Mesothelial cell of epicardium (in vitro differentiated cells): ENCODE measurements at places on chromosomes 1 and 21. TPM values are rescaled to one million over a fixed set of nuclear protein-coding genes. Genes with fewer than 3 reads are reported as not detected.

Gene SHISAL2A
- total RNA-seq, result 0.99 to 1.4 TPM (median 1.4 TPM) in 3 replicates

Gene CBS
- 30.2 to 32.1 TPM (median 31.4 TPM) in 3 replicates for total RNA-seq

Gene DYNLT4
- 0.31 to 0.72 TPM (median 0.47 TPM) in 3 replicates for total RNA-seq

Gene KCNA3
- total RNA-seq, result 0.29 to 0.45 TPM (median 0.34 TPM) in 3 replicates

Gene HDAC1
- 122 to 131 TPM (median 127 TPM) in 3 replicates for total RNA-seq

Gene CLCA1
- not detected in 3 replicates for total RNA-seq

Gene PLD5
- 2.6 to 4.3 TPM (median 2.7 TPM) in 3 replicates for total RNA-seq

Gene ATP6V1G3
- not detected in 3 replicates for total RNA-seq

Gene PROX1
- 0.58 to 1.4 TPM (median 1.4 TPM) in 3 replicates for total RNA-seq

Gene ADAM30
- total RNA-seq, result 0.07 TPM in 1 of 3 replicates, not detected in the others

Gene KIF26B
- 63.3 to 69.7 TPM (median 64.9 TPM) in 3 replicates for total RNA-seq

Gene OR2L2
- 0.22 to 0.31 TPM (median 0.23 TPM) in 3 replicates for total RNA-seq

Gene SLC30A2
- total RNA-seq, result 9.2 to 10.7 TPM (median 10.3 TPM) in 3 replicates

Gene TNFRSF9
- total RNA-seq, result 2.0 to 2.3 TPM (median 2.2 TPM) in 3 replicates

Gene RPRD2
- total RNA-seq, result 38.5 to 40.5 TPM (median 39.9 TPM) in 3 replicates

Gene FHL3
- total RNA-seq, result 46.1 to 50.6 TPM (median 46.2 TPM) in 3 replicates

Gene KCNN3
- total RNA-seq, result 1.2 to 1.5 TPM (median 1.3 TPM) in 3 replicates

Gene SHE
- total RNA-seq, result 0.29 to 0.54 TPM (median 0.47 TPM) in 3 replicates

Gene TRAPPC10
- 28.4 to 34.5 TPM (median 32.1 TPM) in 3 replicates for total RNA-seq

Gene C1QC
- total RNA-seq, result not detected in 3 replicates

Gene RRP15
- 27.2 to 27.6 TPM (median 27.5 TPM) in 3 replicates for total RNA-seq

Gene PADI4
- total RNA-seq, result not detected in 3 replicates

Gene ATP1A4
- total RNA-seq, result 0.29 to 0.38 TPM (median 0.33 TPM) in 3 replicates

Gene ZNF593OS
- total RNA-seq, result not detected in 3 replicates

Gene OR2T35
- not detected in 3 replicates for total RNA-seq

Gene CD34
- total RNA-seq, result 1.2 to 1.6 TPM (median 1.2 TPM) in 3 replicates

Gene SLAMF8
- total RNA-seq, result not detected in 3 replicates

Gene ELF3
- total RNA-seq, result 111 to 112 TPM (median 112 TPM) in 3 replicates

Gene TMEM125
- 7.6 to 9.2 TPM (median 7.7 TPM) in 3 replicates for total RNA-seq

Gene NUDT4B
- 0.34 to 0.44 TPM in 2 of 3 replicates, not detected in the other for total RNA-seq

Gene EXO1
- total RNA-seq, result 8.3 to 9.4 TPM (median 8.4 TPM) in 3 replicates

Gene ZNF648
- total RNA-seq, result 0.09 to 0.23 TPM (median 0.18 TPM) in 3 replicates

Gene TBX15
- total RNA-seq, result 0.09 TPM in 1 of 3 replicates, not detected in the others

Gene FMO3
- total RNA-seq, result not detected in 3 replicates

Gene FCRL6
- 0.60 to 0.62 TPM (median 0.61 TPM) in 3 replicates for total RNA-seq

Gene OR2L13
- total RNA-seq, result not detected in 3 replicates

Gene TMEM269
- total RNA-seq, result 0.54 to 0.98 TPM (median 0.91 TPM) in 3 replicates

Gene PTPN22
- total RNA-seq, result 0.11 TPM in 1 of 3 replicates, not detected in the others

Gene HPCA
- total RNA-seq, result 2.3 to 2.9 TPM (median 2.9 TPM) in 3 replicates

Gene HNRNPCL4
- not detected in 3 replicates for total RNA-seq

Gene CNKSR1
- 50.2 to 53.9 TPM (median 52.2 TPM) in 3 replicates for total RNA-seq

Gene CFAP57
- total RNA-seq, result 0.27 to 0.38 TPM (median 0.35 TPM) in 3 replicates

Gene C1orf167
- 0.18 to 0.20 TPM in 2 of 3 replicates, not detected in the other for total RNA-seq

Gene TOMM20
- 166 to 178 TPM (median 171 TPM) in 3 replicates for total RNA-seq

Gene RAB7B
- 1.3 to 1.5 TPM (median 1.4 TPM) in 3 replicates for total RNA-seq

Gene ERICH3
- total RNA-seq, result not detected in 3 replicates

Gene MASP2
- total RNA-seq, result 0.09 to 0.20 TPM in 2 of 3 replicates, not detected in the other

Gene SPRR2B
- not detected in 3 replicates for total RNA-seq

Gene FLG2
- not detected in 3 replicates for total RNA-seq

Gene AGMAT
- 0.16 to 0.31 TPM (median 0.25 TPM) in 3 replicates for total RNA-seq

Gene KIAA0040
- 3.4 to 3.8 TPM (median 3.7 TPM) in 3 replicates for total RNA-seq
